Skeletal muscle cell (primary cell): ENCODE measurements at places on chromosomes 16 and 17.

DNA sequence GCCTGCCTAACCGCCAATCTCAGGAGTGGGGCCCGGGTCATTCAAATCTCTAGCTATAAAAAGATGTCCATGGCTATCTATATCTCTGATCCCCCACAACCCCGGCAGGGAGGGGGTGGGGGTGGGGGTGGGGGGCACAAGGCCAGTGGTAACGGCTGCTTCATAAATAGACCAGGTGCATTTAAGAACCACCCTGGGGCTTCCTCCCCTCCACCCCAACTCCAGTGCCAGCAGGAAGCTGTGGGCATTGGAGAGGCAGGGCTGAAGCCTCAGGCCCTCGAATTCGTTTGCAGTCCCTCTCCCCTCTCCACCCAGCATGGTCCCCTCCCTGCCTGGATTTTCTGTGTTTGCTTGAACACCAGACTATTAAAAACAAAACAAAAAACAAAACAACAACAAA, 56.0 kb downstream of the RAP1GAP2 start:
- no peak for DNase-seq

- no peak for DNase-seq
Observed at GRCh38 chr17:70934835-70935234, 765.5 kb downstream of the KCNJ2 start.

- no peak for DNase-seq
Observed at GRCh38 chr17:19868079-19868395, 301 bp upstream of the ULK2 start.

DNA sequence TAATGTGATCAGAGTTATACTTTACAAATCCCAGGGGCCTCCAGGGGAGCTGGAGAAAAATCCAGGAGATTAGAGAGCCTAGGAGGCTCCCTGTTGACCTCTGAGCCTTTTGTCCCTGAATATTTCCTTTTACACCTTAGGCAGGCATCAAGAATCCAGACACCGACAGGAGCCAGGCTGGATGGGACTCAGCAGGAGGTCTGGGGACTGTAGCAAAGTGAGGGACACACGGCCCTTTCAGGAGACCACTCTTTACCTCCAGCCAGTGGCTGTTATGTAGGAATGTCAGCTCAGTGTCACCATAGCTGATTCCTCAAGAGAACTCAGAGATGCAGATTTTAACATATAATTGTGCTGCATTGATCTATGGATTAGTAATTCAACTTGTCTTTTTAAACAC, 198.4 kb downstream of the SHISA9 start:
- DNase-seq: no peak

- no peak for DNase-seq
Observed at GRCh38 chr16:28597692-28598261, 927 bp upstream of the SULT1A2 start.

GRCh38 chr17:74542727-74543383, 3.1 kb downstream of the CD300C start:
- DNase-seq: no peak

DNA sequence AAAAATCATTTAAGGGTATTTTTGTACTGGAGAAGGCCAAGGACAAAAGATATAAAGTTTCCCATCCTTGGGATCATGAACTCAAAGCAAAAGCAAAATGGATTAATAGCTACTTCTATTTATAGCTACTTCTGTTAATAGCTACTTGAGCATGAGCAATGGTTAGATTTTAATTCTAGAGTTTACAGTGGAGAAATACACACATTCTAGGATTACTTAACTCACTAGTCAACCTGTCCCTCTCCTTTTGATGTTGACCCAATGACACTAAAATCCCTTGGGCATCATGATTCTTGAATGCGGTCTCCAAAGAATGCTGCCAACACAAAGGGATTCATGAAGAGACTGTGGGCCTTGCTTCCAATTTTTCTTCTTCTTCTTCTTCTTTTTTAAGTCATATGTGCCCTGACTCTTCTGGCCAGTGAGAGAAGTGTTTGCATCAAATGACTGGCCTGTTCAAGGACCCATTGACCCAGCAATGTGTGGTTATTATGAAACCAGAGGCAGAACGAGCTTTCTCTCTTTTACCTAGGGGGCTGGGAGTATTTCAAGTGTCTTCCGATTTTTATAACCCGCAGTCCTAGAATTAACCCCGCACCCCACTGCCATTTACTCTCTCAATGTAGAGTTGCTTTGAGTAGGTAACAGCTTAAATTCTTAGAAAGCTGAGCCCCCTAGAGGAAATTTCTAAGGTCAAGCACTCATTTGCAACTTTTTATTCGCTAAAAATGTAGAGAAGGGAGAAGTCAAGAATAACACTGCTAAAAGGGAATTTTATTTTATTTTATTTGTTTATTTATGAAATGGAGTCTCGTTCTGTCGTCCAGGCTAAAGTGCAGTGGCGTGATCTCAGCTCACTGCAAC, 34.6 kb downstream of the OTOA start:
- DNase-seq: no peak

- DNase-seq: no peak
Observed at GRCh38 chr17:9943343-9943742, 38.3 kb upstream of the RCVRN start.

- DNase-seq: no peak
Observed at GRCh38 chr17:56913353-56913866, 439 bp downstream of the TRIM25 start.

DNA sequence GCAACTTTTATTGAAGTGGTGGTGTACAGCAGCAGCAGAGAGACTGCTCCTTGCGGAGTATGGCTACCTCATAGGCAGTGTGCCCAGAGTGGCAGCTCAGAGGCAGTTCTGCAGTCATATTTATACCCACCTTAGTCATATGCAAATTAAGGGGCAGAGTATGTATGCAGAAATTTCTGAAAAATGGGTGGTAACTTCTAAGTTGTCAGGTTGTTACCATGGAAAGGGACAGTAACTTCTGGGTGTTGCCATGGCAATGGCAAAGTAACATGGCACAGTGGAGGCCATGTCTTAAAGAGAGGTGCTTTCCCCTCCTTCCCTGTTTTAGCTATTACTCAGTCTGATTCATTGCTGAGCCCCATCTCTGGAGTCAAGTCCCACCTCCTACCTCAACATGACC, 53.4 kb downstream of the MEOX1 start:
- no peak for DNase-seq

- DNase-seq: no peak
Observed at GRCh38 chr17:71464241-71464640, 656.6 kb upstream of the SOX9 start.

- DNase-seq: no peak
Observed at GRCh38 chr17:83149029-83149725, 69.8 kb downstream of the METRNL start.

DNA sequence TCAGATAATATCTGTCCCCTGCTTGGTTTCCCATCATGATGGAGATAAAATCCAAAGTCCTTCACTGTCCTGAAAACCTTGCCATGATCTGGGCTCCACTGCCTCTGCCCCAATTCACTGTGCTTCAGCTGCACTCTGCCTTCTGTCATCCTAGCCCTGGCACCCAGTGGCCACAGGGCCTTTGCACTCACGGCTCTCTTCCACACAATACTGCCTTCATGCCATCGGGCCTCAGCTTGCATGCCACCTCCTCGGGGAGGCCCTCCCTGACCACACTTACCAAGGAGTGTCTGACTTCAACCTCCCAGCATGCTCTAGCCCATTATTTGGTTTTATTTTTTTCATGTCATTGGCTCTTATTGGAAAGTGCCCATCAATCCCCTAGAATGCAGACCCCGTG, 146.1 kb downstream of the C16orf78 start:
- DNase-seq: no peak
